ENCODE measurements at places on chromosomes 7 and 10.

GRCh38 chr10:119542357-119542987 lies at the start of gene RGS10:
Gene RGS10, minus strand, starts transcription at chr10:119542719. Its CDS starts 81 bp downstream, at chr10:119542638.
- H3K27ac ChIP-seq: peak within 1 kb of the TSS; percentile 85
- peak within 1 kb of the TSS; percentile 83 for H3K4me3 ChIP-seq
- no peaks in the 10 kb centered on the region for H3K36me3 ChIP-seq
- peaks cover 19% of the 10 kb centered on the region for H3K4me1 ChIP-seq

GRCh38 chr10:112792487-112793201 lies 157.4 kb upstream of the TCF7L2 start:
- DNase-seq: peak; percentile 49
- H3K4me3 ChIP-seq: no peak overlapping the region
- H3K4me1 ChIP-seq: peaks cover 9% of the 10 kb centered on the region

- no peaks in the 10 kb centered on the region for H3K4me1 ChIP-seq
- no peak for DNase-seq
- H3K4me3 ChIP-seq: no peak overlapping the region
- no peak overlapping the region for H3K27ac ChIP-seq
- H3K27me3 ChIP-seq: no peaks in the 10 kb centered on the region
Observed at GRCh38 chr7:66181845-66182244, 23.3 kb upstream of the TPST1 start.

GRCh38 chr7:103657474-103657894 lies 211.5 kb upstream of the SLC26A5 start:
- no peak for DNase-seq
- H3K27ac ChIP-seq: no peak overlapping the region
- H3K4me1 ChIP-seq: no peaks in the 10 kb centered on the region
- H3K27me3 ChIP-seq: no peaks in the 10 kb centered on the region
- H3K36me3 ChIP-seq: no peaks in the 10 kb centered on the region

DNA sequence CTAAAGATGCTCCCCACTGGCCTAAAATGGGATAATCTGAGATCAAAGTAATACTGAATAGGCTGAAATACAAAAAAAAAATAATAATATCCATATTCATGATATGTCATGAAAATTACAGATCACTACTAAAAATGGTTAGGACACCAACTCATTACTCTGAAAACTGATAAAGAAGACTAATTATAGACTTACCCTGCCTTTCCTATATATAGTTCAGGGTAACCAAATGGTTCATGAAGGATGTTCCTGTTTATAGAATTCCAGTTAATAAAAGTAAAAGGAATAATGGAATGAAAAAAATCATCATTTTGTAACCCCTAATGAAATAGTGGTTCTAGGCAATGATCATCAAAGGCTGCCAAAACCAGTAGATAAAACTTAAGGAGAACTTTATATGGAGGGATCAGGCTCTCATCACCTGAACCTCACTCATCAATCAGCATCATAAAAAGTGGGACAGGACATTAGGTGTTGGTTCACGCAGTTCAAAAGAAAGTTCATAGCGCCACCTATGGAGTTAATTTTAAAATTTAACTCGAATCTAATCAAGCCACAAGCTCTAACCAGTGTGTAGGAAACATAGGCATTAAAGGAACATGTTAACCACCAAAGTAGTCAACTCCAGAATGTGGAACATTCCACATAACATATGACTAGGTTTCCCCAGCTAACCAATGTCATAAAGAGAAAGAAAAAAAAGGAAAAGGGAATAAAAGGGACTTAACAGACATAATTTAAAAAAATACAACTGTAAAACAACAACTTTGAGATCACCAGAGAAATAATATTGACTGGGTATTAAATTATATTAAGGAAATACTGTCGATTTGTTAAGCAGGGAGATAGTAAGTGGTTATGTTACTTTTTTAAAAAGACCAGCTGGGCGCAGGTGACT lies 35.7 kb downstream of the P4HA1 start:
- H3K4me3 ChIP-seq: no peak overlapping the region
- no peak overlapping the region for H3K27ac ChIP-seq
- no peak for DNase-seq

DNA sequence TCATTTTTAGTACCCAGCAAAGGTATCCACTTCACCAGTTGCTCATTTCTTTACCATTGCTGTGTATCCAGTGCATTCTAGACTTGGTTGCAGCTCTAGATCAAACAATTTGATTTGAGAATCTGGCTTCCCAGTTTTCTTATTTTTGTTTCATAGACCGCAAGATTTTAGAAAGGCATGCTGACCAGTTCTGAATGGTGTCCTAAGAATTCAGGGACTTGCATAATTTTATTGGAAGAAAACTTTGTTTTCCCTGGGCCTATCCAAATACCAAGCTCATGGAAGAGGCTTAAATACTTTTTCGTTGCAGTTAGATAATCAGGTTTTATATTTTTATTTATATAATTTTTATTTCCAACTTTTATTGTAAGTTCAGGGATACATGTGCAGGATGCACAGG lies 58.3 kb downstream of the BICC1 start:
- H3K27me3 ChIP-seq: no peaks in the 10 kb centered on the region
- no peak overlapping the region for H3K4me3 ChIP-seq
- no peak for DNase-seq
- no peak overlapping the region for H3K27ac ChIP-seq
- no peaks in the 10 kb centered on the region for H3K36me3 ChIP-seq

DNA sequence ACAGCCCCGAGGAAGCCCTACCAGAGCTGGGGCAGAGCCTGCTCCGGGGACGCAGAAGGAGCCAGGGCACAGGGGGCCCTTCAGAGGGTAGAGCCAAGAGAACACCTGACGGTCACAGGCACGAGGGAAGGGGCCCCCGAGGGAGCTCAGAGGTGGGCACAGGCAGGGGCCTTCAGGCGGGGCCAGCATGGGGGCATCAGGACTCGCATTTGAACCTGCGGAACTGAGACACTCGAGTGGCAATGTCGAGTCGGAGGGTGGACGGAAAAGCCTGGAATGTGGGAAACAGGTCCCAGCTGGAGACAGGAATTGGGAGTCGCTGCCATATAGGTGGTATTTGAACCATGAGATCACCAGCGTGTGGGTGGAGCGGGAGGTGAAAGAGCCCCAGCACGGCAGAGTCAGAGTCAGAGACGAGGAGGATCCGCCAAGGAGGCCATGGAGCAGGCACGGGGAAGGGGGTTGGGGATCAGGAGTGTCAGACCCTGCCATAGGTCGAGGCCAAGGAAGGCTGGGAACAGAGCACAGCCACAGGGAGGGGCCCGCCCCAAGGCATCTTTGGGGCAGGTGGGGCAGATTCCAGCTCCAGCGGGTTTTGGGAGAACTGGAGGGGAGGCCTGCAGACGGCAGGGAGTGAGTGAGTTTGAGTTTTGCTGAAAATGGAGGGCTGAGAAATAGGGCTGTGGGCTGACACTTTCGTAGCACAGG lies 13.8 kb downstream of the STK32C start:
- H3K4me3 ChIP-seq: no peak overlapping the region
- no peaks in the 10 kb centered on the region for H3K4me1 ChIP-seq
- DNase-seq: no peak
- H3K27ac ChIP-seq: no peak overlapping the region
- H3K27me3 ChIP-seq: no peaks in the 10 kb centered on the region
- no peaks in the 10 kb centered on the region for H3K36me3 ChIP-seq

DNA sequence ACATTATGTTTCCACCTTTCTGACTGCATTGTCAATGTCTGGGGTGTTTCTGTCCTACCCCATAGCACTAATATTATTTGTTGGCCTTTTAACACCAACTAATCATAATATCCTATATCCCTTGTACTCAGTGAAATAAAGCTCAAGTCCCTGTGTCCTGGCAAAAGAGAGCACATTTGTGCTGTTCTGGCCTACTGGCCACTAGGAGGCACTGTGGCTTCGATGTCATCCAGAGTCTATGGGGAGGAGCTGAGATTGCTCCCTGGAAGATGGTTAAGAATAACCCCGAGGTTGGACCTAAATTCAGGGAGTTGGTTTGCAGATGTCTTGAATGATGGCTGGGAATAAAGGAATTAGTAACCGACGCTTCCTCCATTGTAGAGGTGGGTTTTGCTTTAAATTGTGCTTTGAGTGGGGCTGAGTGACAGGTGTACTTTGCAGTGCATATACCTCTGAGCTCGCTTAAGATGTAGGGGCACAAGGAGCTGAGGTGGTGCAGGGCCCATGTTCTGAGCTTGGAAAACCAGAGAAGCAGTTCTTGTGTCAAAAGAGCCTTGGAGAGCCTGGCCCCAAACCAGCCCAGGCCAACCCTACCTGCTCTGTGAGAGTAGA lies 191.2 kb upstream of the PRSS1 start:
- DNase-seq: no peak
- H3K4me3 ChIP-seq: no peak overlapping the region
- H3K36me3 ChIP-seq: no peaks in the 10 kb centered on the region
- peaks cover 3% of the 10 kb centered on the region for H3K27me3 ChIP-seq
- H3K27ac ChIP-seq: no peak overlapping the region

- DNase-seq: no peak
- no peaks in the 10 kb centered on the region for H3K4me1 ChIP-seq
- no peak overlapping the region for H3K27ac ChIP-seq
- H3K36me3 ChIP-seq: no peaks in the 10 kb centered on the region
Observed at GRCh38 chr7:33743594-33743993, 161.7 kb upstream of the BMPER start.

- no peak overlapping the region for H3K27ac ChIP-seq
- DNase-seq: no peak
- H3K36me3 ChIP-seq: peaks cover 5% of the 10 kb centered on the region
Observed at GRCh38 chr7:117129521-117129955, 176.2 kb downstream of the ST7 start.

- peaks cover 33% of the 10 kb centered on the region for H3K4me1 ChIP-seq
- no peaks in the 10 kb centered on the region for H3K27me3 ChIP-seq
- H3K4me3 ChIP-seq: no peak overlapping the region
- no peak for DNase-seq
Observed at GRCh38 chr10:12193193-12193592, 2.5 kb downstream of the NUDT5 start.

- no peak overlapping the region for H3K27ac ChIP-seq
- H3K27me3 ChIP-seq: no peaks in the 10 kb centered on the region
- no peaks in the 10 kb centered on the region for H3K4me1 ChIP-seq
- DNase-seq: no peak
- no peaks in the 10 kb centered on the region for H3K36me3 ChIP-seq
- no peak overlapping the region for H3K4me3 ChIP-seq
Observed at GRCh38 chr10:123428391-123428790, 237.8 kb upstream of the GPR26 start.

DNA sequence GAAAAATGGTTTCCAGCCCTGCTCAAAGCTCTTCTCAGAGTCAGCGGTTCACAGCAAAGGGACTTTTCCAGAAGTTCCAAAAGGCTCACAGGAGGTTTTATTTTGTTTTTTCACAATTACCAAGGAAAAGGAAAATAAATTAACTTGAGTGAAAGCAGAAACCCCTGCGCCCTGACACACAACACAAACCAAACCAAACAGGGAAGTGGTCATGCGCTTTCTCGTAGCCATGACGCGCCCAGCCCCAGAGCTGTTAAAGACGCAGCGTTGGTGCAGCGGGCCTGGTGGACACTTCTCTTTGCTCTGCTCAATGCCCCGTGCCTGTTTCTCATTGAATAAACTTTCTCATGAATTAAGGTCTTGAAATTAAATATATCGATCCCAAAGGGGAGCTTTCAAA lies 134.4 kb upstream of the LYZL2 start:
- DNase-seq: no peak
- H3K36me3 ChIP-seq: no peaks in the 10 kb centered on the region
- H3K27me3 ChIP-seq: no peaks in the 10 kb centered on the region
- H3K4me3 ChIP-seq: no peak overlapping the region
- H3K4me1 ChIP-seq: no peaks in the 10 kb centered on the region

GRCh38 chr7:136353287-136353686 lies 376.1 kb upstream of the MTPN start:
- no peak for DNase-seq
- H3K4me1 ChIP-seq: no peaks in the 10 kb centered on the region
- H3K27me3 ChIP-seq: no peaks in the 10 kb centered on the region
- no peak overlapping the region for H3K4me3 ChIP-seq
- no peak overlapping the region for H3K27ac ChIP-seq
- H3K36me3 ChIP-seq: no peaks in the 10 kb centered on the region

- peaks cover 32% of the 10 kb centered on the region for H3K4me1 ChIP-seq
- no peak overlapping the region for H3K4me3 ChIP-seq
- no peaks in the 10 kb centered on the region for H3K36me3 ChIP-seq
- no peaks in the 10 kb centered on the region for H3K27me3 ChIP-seq
Observed at GRCh38 chr7:2477447-2478398, 1.5 kb upstream of the GRIFIN start.

DNA sequence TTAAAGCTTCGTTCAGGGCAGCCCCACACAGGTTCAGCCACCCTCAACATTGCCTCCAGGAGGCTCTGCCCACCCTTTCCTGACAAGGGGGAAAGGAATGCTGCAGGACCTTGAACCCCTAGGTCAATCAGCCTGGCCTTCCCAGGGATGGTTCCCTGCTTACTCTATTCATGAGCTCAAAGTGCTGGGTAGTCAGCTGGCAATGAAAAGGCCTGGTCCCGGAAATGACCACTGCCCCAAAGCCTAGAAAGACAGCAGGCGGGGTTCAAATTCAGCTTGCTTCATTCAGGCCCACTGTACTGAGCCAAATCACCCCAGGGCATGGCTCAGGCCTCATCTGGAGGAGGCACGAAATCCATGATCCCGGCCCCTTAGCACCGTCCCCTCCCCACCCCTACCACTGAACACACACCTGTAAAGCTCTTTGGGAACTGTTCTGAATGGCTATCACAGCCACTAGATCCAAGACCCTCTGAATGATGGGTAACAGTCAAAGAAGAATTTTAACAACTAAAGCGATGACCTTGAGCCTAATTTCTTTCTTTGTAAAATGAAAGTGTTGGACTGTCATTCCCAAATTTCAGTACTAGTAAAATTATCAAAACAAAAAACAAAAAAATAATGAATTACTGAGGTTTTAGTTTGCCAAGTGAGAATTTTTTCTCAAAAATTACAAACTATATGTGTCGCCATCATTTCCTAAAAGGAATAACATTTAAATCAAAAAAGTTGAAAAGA lies 1.0 kb downstream of the URGCP start:
- H3K27ac ChIP-seq: peak overlapping the region; percentile 95
- no peak for DNase-seq
- peak overlapping the region; percentile 49 for H3K4me3 ChIP-seq
- no peaks in the 10 kb centered on the region for H3K36me3 ChIP-seq
- H3K27me3 ChIP-seq: no peaks in the 10 kb centered on the region
- peaks cover 6% of the 10 kb centered on the region for H3K4me1 ChIP-seq

DNA sequence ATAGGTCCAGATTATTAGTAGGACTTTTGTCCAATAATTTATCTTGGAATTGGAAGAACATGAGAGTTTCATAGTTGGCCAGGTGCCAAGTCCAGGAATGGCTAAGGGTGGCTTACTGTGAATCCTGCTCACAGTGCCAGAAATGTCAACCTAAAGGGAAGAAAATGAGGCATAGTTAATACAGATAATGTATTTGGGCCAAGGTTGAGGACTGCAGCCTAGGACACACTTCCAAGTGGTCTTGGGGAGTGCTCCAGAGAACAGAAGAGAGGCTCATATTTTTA lies 78.2 kb downstream of the MAPK8 start:
- no peaks in the 10 kb centered on the region for H3K36me3 ChIP-seq
- H3K27me3 ChIP-seq: no peaks in the 10 kb centered on the region
- no peak for DNase-seq
- H3K4me3 ChIP-seq: no peak overlapping the region
- no peaks in the 10 kb centered on the region for H3K4me1 ChIP-seq
